ENCODE measurements at places on chromosomes 7 and 10.

DNA sequence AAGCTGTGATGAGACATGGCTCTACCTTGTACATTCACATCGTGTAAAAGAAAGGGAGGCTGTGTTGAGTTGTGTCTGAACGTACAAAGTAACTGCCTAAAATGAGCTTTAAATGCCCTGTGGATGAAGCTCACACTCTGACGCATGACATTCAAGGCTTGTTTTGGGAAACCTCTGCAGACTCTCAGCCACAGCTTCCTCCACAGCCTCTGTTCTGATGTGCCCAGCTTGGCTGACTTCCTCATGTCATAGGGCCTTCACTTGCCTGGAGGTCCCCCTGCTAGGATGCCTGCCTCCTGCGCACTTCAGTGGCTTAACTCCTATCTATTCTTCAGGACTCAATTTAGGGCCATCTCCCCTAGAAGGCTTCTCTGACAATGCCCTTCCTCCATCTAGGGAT lies 230.0 kb upstream of the HABP2 start:
- no peak for DNase-seq

- no peak for DNase-seq
Observed at GRCh38 chr10:84374455-84374854, 46.1 kb downstream of the CCSER2 start.

DNA sequence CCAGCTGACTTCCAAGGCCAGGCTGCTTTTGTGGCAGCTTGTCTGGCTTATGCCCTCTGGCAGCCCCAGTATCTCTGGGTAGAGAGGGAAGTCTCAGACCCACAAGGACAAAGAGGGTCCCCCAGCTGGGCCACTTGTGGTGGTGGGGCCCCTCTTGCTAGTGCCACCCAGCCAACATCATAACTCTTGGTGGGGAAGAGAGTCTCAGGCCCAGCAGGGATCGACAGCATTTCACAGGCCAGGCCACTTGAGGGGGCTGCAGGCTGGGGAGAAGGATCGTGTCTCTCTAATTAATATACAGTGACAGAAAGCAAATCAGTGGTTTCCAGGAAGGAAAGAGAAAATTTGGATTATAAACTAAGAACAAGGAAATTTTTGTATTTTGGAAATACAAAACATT lies 76.0 kb downstream of the TYW1B start:
- no peak for DNase-seq

- no peak for DNase-seq
Observed at GRCh38 chr7:159010937-159011721, 133.5 kb downstream of the VIPR2 start.

GRCh38 chr7:28405662-28406061 lies 6.7 kb upstream of the CREB5 start:
- peak; percentile 32 for DNase-seq

DNA sequence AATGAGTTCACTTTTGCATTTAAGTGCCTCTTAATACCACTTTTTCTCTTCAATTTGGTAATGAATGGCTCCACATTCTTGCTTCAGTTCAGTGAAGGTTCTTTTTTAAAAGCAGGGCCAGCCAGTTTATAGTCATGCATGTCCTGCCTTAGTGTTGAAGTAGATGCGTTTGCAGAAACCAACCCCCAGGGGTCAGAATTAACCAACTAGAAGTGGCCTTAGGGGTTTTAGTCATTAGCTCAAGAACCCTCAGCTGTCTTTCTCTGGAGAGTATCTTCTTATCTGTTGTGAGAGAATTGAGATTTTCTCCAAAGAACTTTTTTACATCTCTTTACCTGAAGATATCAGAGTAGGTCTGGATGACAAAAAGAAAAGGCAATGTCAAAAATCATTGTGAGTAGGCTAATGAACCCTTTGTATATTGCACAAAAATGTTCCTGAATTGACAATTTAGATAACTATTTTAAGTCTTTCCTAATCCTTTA lies 82.2 kb downstream of the PIK3CG start:
- DNase-seq = no peak

GRCh38 chr10:129810-130209 lies 5.4 kb upstream of the ZMYND11 start:
- no peak for DNase-seq

DNA sequence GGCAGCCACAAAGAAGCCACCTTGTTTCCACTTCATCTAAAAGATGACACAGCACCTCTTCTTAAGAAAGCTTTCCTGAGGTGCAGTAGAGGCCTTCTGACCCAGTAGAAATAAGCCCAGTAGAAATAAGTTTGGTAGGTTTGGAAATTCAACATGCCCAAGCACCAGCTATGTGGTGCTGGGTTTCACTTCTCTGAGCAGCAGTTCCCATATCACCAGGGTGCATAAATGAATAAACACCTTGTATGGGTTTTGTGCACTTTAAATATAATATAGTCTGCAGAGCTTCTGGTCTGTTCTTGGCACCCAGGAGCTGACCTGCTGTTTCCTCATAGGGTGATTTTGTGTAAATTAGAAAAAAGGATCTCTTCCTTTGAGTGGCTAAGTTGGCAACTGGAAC lies 492.4 kb upstream of the SORCS1 start:
- no peak for DNase-seq

- DNase-seq = no peak
Observed at GRCh38 chr7:91780521-91780920, 100.0 kb downstream of the MTERF1 start.

- DNase-seq = no peak
Observed at GRCh38 chr10:100496567-100496966, 23.1 kb downstream of the SEC31B start.

GRCh38 chr10:31464552-31464951 lies 145.5 kb downstream of the ZEB1 start:
- no peak for DNase-seq

DNA sequence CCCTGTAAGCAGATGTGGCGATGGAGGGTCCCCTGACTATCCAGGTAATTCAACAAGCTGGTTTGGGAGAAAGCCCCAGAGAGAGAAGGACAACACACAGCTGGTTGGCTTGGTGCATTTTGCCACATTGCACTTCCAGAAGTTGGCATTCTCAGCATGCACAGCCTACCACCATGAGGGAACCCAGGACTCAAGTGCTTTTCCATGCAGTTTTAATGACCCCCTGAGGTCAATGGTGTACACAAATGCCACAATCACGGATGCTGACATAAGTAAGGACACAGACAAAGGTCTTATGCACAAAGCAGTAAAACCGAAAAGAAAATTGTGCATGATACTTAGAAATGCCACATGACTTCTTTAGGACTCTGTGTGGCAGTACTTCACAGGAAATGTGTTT lies 645.1 kb downstream of the KCNMA1 start:
- DNase-seq = no peak

GRCh38 chr7:126803060-126803665 lies 449.6 kb downstream of the GRM8 start:
- DNase-seq = no peak

DNA sequence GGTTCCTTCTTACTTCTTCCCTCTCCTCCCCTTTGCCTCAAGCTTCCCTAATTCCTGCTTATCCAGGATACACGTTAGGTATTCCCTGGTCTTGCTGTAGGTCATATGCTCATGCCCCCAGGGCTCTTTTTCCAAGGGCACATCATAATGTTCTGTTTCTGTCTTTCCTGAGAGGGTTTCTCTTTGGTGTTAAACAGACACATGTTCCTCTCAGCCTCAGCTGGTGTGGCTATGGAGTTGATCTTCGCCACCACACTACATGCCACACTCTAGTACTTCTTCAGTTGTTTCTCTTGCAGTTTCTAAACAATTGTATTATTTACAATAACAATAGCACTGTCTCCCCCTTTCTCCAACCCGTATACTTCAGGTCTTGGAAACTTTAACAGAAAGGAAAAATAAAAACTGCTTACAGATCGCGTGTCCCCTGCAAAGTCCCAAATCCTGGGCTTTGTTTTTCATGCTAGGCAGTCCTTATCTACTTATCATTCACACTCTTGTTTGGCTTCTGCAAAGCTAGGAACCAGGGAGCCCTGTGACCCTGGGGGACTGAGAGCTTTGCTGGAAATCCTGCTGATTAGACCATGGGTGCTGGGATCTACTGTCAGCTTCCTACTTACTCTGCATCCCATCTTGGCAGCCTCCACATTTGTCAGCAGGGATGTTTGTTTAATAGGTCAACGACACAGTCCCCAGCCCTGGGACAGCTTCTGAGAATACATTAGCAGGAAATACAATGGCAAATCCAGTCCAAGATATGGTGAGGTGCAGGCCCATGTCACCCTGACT lies 193.9 kb upstream of the BMPER start:
- no peak for DNase-seq

DNA sequence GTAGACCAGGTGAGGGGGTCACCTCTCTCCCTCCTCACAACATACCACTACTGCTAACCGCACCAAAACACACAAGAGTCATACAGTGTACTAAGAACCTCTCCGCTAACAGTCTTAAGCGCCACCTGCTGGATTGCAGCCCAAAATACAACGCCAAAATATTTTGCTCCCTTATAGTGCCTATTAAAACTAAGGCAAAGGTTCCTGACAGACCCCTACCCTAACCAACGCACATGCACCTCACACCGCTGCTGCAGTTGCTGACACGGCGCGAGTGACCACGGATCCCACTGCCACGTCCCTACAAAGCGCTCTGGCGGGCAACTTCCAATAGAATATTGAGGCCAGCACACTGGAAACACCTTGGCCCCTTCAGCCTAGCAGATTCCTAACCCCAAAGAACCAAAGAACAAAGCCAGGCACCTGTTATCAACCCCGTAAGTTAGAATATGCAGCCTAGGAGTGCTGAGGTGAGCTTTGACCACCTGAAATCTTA lies 563.6 kb upstream of the SEMA3D start:
- no peak for DNase-seq

- no peak for DNase-seq
Observed at GRCh38 chr7:146773506-146773905, 656.9 kb downstream of the CNTNAP2 start.

DNA sequence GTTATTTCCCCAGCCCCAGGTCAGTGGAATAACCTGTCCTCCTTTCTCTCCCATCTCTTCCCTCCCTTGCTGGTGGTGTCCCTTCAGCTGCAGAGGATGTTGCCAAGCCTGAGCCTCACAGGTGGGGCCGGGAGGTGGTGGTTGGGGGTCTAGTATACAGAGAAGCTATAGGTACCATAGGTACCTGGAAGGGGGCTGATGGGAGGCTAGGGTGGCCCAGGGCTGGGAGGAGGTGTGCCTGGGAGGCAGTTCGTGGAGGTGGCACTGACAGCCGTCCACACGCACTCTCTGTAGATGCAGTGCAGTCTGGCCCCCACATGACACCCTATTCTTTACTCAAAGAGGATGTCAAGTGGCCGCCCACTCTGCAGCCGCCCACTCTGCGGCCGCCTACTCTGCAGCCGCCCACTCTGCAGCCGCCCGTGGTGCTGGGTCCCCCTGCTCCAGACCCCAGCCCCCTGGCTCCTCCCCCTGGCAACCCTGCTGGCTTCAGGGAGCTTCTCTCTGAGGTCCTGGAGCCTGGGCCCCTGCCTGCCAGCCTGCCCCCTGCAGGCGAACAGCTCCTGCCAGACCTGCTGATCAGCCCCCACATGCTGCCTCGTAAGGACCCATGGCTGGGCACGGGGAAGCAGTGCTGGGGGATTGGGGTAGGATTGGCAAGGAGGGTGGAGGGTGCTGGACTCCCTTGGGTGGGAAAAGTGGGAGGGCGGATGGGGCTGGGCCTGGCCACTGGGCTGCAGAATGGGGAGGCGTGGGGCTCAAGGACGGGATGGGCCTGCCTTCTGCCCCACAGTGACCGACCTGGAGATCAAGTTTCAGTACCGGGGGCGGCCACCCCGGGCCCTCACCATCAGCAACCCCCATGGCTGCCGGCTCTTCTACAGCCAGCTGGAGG lies 9.5 kb downstream of the IRF5 start:
- DNase-seq = no peak

- DNase-seq = no peak
Observed at GRCh38 chr10:80503584-80504157, 34.0 kb upstream of the SH2D4B start.

DNA sequence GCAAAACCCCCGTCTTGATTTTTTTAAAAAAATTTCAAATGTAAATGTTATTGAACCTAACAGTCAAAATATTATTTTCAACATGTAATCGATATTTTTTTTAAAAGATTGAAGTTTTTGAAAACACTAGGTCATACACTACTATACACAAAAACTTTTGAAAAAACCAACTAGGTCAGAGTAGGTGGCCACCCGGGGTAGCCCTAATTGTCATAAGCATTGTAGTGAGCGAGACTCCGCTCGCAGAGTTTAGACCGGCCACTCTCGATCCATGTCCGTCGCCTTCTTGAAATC lies 417 bp downstream of the RFC2 start:
- DNase-seq = no peak

DNA sequence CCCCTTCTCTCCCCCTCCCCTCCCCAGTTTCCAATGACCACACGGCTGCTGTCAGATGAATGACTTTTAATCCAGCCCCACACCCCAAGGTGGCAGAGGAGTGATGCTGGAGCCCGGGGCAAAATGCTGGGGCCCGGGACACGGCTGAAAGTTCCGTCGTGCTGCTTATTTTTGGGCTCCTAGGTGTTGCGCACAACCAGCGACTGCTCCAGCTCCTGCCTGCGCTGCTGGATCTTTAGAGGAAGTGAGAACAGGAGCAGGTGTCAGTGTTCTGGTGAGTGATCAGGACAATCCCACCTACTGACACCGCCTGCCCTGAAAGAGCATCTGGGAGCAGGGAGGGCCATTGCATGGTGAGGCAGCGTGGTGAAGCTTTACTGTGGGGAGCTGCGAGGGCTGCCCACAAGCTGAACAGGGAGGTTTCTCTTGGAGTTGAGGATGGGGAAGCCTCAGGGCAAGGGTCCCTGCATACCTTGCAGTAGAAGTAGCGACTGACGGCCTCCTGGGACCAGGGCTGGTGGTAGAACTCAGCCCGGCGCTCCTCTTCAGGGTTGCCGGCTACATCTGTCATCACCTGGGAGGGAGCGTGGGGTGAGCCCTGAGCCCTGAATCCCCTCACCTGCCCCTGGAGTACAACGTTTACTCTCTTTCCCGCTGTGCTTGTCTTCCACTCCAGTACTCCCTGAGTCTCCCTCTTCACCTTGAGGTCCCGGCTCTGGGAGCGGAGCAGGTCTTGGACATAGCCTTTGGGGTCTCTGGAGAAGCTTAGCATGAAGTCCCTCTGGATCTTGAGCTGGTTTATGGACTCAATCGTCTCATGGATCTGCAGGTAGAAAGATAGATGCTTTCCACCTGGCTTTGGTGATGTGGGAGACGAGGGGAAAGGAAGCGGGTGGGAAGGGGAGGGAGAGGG lies 6.9 kb downstream of the CHPF2 start:
- DNase-seq = no peak

DNA sequence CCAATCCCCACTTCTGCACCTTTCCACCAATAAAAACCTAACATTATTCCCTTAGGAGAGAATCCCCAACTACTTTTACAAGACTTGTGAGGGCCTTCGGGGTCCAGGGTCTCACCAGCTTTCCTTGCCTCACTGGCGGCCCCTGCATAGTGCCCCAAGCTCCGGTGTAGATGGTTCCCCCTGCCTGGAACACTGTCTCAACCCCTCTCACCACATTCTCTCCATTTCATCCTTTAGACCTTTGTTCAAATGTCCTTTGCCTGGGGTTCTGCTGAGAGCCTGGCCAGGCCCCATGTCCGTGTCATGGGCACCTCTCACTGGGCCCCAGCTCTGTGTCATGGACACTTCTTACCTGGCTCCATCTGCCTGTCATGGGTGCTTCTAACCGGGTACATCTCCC lies 64.5 kb upstream of the SORCS3 start:
- DNase-seq = no peak

All from omental fat pad (tissue), 4 donors.